ENCODE measurements at places on chromosomes 3 and 15.

DNA sequence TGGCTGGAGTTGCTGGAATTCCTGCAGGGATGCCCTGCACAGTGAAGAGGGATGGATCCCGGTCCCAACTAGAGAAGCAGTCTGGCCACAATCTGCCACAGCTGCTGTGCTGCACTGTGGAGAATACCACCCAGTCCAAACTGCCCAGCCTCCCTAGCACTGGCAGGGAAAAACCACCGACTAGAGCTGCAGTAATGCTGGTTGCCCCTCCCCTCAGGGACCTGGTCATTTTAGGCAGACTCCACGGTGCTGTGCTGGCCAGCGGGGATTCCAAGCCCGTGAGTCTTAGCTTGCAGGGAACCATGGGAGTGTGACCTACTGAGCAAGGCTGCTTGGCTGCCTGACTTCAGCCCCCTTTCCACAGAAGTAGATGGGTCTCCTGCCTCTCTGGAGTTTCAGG lies 478.0 kb upstream of the ATP11B start:
- no peak for DNase-seq

GRCh38 chr3:124092811-124093210 lies 100.9 kb upstream of the ROPN1 start:
- no peak for DNase-seq

DNA sequence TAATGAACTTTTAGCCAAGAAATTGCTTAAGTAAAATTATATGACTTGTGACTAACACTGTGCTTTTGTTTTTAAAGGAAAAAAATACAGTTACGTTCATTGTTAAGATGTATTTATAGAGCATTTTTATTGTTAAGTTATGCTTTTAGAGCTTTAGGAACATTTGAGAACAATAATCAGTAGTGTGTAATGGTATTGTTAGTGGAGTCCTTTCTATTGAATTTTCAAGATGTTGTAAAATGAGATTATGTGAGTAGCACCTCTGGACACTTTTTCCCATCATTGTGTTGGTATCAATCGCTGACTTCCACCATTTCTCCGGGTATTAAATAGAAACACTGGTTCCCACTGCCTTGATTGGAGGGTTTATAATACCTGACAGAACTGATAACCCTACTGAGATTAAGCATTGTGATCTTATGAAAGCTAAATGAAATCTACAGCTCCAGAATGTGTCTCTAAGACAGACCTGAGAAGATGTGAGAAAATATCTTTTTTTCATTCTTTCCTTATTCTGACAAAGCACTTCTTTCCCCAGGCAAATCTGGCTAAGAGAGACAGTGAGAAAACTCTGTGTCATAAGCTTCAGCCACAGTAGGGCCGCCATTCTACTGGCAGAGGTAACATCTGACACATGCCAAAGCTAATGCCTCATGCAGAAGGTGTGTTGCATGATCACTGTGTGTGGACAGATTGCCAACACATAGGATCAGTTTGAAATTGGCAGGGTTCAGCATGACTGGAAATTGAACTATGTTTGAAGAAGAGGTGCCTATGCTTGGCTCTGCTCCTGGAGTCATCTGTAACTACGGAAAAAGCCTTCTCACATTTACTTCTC lies 610.8 kb downstream of the MECOM start:
- no peak for DNase-seq

GRCh38 chr15:62416526-62416925 lies 251.4 kb upstream of the C2CD4B start:
- DNase-seq = no peak

- no peak for DNase-seq
Measured at GRCh38 chr3:193865896-193866480, 270.0 kb upstream of the HES1 start.

- DNase-seq = no peak
Measured at GRCh38 chr15:37973856-37974255, 39.4 kb downstream of the TMCO5A start.

- no peak for DNase-seq
Measured at GRCh38 chr15:66883284-66883911, 181.4 kb downstream of the SMAD6 start.

- no peak for DNase-seq
Measured at GRCh38 chr15:31461911-31462480, 135.4 kb downstream of the KLF13 start.

DNA sequence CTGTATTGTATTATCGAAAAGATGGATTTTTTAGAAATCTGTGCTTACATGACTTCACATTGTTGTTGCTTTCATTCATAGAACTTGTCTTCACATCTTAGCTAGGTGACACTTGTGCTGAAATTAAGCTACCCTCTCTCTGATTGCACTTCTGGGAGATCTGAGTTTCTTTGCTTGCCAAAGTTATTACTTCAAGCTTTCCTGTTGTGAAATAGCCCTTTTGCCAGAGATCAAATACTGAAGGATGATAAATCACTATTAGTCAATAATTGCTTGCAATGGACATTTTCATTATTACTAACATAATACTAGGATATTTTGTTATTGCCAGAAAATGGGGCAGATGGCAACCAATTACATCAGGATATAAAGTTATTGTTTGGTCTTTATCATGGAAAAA lies 34.7 kb downstream of the PIK3CA start:
- no peak for DNase-seq

- no peak for DNase-seq
Measured at GRCh38 chr3:84783281-84783680, 175.5 kb upstream of the CADM2 start.

DNA sequence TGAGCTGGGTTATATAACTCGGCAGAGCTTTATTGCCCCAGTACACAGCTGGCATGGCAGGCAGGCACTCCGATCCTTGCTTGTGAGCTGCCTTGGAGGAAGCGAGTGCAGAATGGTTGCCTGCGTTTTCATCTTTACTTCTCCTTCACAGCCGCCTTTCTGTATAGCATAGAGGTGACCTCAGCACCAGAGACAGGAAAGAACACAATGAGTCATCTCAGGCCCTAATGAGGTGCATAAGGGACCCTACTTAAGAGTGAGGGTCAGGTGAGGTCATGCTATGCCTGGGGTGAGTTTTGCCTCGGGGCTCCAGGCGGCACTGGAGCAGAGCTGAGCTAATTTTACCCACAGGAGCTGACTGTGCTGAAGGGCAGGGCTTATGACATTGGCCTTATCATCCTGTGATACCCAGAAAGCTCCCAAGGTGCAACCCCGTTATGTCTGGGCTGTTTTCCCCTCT lies 43.5 kb downstream of the LPP start:
- no peak for DNase-seq

- DNase-seq = no peak
Measured at GRCh38 chr3:37852771-37853170, 8.9 kb upstream of the CTDSPL start.

DNA sequence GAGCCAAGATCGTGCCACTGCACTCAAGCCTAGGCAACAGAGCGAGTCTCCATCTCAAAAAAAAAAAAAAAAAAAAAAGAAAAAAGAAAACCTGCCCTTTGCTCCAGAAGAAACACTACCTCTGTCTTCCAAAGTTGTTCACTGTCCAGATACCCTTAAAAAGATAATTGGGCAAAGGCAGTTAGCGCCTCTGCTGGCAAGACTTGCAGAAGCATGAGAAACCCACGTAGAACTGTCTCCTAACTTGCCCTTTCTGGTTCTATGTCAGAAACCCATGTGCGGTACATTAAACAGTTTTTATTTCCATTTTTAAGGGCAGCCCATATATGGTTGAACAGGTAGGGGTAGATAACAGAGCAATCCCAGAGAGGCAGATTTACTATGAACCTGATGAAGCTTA lies 1026.4 kb downstream of the ROBO2 start:
- DNase-seq = no peak

- DNase-seq = no peak
Measured at GRCh38 chr3:178084938-178085816, 451.1 kb upstream of the KCNMB2 start.

DNA sequence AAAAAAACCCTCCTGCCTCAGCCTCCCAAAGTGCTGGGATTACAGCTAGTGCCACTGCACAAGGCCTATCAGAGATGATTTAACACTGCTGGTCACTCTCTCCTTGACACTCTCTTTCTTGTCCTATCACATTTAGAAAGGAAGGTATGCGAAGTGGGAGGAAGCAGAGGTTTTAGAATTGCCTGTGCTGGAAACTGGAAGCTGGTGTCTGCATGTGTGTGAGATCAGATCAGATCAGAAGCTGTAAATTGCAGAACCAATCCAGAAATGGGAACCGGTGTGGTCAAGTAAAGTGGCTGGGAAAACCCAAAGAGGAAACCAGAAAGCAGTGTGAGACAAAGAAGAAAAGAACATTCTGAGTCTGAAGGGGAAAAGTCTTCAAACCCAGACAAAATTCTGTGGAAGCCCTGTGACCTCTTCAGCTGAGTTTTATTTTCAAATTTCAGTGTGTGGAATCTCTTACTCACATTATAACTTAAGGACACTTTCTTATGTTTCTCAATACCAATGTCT lies 2.8 kb downstream of the EFHB start:
- no peak for DNase-seq
